ENCODE measurements at places on chromosomes 2 and 18.
A peak's percentile ranks its signal among the peaks of the same experiment; 100 is the strongest.

DNA sequence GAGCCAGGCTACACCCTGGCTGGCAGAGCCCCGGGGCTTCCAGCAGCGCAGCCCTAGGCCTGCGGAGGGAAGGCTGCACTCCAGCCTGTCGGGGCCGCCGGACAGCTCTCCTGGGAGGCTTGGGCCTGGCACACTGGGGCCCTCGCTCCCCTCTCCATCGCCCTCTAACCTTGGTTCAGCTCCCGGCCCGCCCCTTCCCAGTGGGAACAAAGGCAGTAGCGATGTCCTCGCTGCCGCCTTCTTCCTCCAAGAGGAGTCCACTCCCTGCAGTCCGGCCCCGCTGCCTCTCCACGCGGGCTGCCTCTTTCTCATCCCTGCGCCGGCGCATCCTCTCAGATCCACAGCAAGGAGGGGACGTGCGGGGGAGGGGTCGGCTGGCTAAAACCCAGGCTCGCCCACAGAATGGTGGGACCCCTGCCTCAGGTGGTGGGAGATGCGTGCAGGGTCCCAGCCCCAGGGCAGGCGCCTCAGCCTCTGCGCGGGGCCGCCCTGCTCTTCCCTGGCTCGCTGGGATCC, 138.1 kb downstream of the TWIST2 start:
- peak; percentile 34 for DNase-seq

DNA sequence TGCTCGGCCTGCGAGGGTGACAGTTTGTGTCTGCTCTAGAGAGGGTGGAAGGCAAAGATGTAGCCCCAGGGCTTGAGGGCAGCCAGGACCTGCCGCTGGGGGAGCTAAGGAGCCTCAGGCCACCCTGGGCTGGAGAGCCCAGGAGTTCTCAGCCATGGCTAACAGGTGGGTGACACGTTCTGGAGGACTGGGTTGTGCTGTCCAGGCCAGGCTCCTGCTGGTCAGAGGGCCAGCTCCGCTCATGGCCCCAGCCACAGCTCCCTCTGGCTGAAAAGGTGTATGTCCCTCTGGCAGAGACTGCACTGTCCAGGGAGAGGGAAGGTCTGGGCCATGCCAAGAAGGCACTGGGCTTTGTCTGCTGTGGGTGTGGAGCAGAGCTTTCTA, 19.2 kb downstream of the TMEM185B start:
- no peak for DNase-seq

- no peak for DNase-seq
Measured at GRCh38 chr2:211228559-211228958, 672.2 kb downstream of the CPS1 start.

DNA sequence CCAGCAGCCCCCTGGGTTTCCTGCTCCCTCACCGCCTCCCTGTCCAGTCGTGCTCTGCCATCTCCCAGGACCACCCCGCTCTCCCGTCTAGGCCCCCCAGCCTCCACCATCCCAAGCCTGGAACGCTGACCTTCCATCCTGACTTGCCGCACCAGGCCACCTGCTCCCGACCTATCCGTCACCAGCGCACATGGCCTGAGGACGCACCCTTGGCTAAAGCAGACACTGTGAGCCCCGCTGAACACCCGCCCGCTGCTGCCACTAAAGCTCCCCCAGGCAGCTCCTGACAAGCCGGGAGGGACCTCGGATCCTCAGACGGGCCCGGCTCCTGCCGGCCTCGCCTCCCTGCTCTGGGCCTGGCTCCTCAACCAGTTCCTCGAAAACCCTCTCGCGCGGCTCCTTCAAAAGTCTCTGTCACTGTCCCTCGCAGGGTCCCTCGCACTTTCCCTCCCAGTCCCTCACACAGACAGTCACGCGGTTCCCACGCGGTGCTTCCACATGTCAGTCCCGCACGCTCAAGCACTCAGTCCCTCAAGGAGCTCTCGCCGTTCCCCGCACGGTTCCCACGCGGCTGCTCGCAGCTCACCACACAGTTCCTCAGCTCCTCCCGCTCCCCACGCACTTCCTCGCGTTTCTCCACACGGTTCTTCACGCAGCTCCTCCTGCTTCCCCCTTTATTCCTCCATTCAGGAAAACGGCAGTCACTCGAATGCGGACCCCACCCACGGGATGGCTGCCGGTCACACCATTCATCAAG, 42.4 kb downstream of the KIF1A start:
- no peak for DNase-seq

- no peak for DNase-seq
Measured at GRCh38 chr18:52678034-52678433, 338.0 kb downstream of the DCC start.

- no peak for DNase-seq
Measured at GRCh38 chr2:37875403-37875906, 49.6 kb upstream of the RMDN2 start.

GRCh38 chr18:24658302-24658701, 197.9 kb downstream of the HRH4 start:
- DNase-seq = no peak

GRCh38 chr2:222193328-222193983, 105.3 kb downstream of the PAX3 start:
- DNase-seq = no peak

Data from right atrium auricular region (tissue), 2 donors.